Stimulated activated CD8-positive, alpha-beta memory T cell treated with anti-CD3 and anti-CD28 coated beads, Interleukin-12 subunit alpha, Interleukin-12 subunit beta, amount 100 ng/mL, for 4 hours (primary cell): ENCODE measurements at places on chromosomes 5 and 9.

DNA sequence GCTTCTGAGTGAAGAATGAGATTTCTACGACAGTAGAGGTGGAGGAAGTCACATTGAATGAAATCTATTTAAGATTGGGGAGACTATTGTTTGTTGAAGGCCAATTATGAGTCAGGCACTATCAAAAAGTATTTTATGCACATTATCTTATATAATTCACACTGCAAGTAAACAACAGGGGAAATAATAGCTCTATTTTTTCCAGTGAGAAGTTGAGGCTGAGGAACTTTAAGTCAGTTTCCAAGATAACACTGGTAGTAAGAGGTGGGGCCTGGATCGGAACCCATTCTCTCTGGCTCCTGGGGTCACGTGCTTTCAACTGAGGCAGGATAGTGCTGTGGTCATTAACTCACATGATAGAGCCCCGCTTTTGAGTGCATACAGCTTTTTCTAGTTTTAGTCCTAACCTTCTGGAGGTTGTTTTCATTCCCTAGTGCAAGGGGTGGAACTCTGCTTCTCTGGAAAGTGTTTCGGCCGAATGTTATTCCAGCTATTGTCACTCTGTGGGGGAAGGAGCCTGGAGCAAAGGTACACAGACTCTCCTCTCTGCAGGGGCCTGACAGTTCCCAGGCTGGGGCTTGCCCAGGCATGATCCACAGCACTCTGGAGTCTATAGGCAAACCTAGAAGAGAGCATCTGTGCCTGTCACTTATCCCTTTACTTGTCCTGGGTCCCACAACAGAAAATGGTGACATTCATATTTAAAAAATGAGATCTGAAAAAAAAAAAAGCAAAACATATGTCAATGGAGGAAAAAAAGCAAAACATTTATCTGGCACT lies 352.4 kb upstream of the ACTBL2 start:
- no peak for DNase-seq

DNA sequence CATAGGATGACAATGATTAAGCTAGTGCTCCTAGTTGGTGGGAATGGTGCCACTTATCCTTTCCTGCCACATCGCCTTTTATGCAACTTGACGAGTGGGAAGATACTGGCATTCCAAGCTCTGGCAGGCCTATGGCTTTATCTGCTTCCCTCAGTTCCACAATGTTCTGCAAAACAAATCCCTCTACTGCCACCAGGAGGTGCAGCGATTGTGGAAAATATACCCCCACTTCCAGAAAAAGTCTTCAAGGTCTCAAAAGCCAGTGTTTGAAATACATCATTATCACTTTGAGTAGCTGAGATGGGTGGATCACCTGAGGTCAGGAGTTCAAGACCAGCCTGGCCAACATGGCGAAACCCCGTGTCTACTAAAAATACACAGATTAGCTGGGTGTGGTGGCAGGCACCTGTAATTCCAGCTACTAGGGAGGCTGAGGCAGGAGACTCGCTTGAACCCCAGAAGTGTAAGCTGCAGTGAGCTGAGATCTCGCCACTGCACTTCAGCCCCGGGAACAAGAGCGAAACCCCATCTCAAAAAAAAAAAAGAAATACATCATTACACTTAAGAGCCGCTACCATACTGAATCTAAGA lies 3.4 kb downstream of the CLINT1 start:
- DNase-seq: no peak

GRCh38 chr5:103489307-103489706 lies 73.3 kb downstream of the NUDT12 start:
- no peak for DNase-seq

DNA sequence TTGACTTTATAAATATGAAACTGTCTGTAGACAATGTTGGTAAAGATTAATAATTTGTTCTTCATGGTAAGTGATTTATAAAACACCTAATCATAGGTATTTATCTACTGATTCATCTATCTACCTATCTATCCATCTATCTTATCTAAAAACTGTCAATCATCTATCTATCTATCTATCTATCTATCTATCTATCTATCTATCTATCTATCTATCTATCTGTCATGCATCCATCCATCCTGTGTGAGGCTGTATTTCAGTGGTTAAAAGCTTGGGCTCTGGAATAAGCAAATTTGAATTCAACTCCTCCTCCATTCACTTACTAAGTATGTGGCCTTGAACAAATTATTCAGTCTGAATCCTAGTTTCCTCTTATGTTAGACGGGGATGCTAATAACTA lies 161.9 kb upstream of the GNA14 start:
- DNase-seq: no peak

- no peak for DNase-seq
Observed at GRCh38 chr9:93522736-93523135, 53.6 kb upstream of the PHF2 start.

GRCh38 chr5:137379555-137380286 lies 119.4 kb downstream of the SPOCK1 start:
- no peak for DNase-seq

- no peak for DNase-seq
Observed at GRCh38 chr5:81751836-81752643, 1.1 kb upstream of the SSBP2 start.
